ENCODE measurements at places on chromosomes 11 and 22. TPM values are rescaled to one million over a fixed set of nuclear protein-coding genes. Genes with fewer than 3 reads are reported as not detected.

FDXACB1 gene
- polyA plus RNA-seq, result 1.7 TPM

ALX4 gene
- 0.04 TPM for polyA plus RNA-seq

DNA sequence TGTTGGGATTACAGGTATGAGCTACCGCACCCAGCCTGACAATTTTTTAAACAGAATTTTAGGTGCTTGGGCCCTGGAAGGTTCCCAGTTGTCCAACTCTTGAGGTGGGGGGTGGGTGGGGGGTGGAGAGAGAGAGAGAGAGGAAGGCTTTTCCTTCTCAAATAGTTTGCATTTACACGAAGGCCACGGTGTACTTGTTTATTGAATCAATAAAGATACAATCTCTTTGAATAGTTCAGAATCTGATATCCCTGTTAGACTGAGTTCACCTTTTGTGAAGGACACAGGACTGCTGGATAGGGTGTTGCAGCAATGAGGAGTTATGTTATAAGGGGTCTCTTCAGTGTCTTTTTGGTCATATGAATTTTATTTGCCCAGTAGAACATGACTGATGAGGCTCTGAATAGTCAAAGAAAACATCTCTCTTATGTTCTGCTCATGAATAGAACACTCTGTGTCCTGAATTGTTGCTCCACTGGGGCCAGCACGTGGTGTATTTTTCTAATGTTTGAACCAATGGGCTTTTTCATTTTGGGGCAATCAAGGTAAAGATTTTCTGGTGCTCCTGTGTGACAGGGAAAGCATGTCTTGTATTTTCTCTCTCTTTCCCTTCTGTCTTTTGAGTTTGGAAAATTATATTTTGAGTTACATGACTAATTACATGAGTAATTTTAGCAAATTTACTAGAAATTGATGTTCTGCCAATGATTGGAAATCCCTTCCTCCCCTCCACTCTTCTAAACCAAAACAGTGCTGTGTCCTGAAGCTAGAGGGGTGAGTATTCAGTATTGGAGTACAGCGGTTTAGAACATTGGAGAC lies 61.7 kb downstream of the PTPRJ start:
- no peak overlapping the region for H3K4me3 ChIP-seq
- no peak for DNase-seq
- H3K27ac ChIP-seq, result no peak overlapping the region
- peaks cover 2% of the 10 kb centered on the region for H3K36me3 ChIP-seq

GRCh38 chr11:34652191-34652973 lies 31.5 kb downstream of the EHF start:
- DNase-seq, result no peak
- H3K27me3 ChIP-seq, result no peaks in the 10 kb centered on the region
- peaks cover 10% of the 10 kb centered on the region for H3K4me1 ChIP-seq
- H3K4me3 ChIP-seq, result no peak overlapping the region
- peaks cover 7% of the 10 kb centered on the region for H3K36me3 ChIP-seq

- H3K36me3 ChIP-seq, result no peaks in the 10 kb centered on the region
- no peak for DNase-seq
- H3K27ac ChIP-seq, result no peak overlapping the region
- H3K4me1 ChIP-seq, result no peaks in the 10 kb centered on the region
- H3K4me3 ChIP-seq, result no peak overlapping the region
Measured at GRCh38 chr11:80146232-80146631, 705.4 kb upstream of the TENM4 start.

DNA sequence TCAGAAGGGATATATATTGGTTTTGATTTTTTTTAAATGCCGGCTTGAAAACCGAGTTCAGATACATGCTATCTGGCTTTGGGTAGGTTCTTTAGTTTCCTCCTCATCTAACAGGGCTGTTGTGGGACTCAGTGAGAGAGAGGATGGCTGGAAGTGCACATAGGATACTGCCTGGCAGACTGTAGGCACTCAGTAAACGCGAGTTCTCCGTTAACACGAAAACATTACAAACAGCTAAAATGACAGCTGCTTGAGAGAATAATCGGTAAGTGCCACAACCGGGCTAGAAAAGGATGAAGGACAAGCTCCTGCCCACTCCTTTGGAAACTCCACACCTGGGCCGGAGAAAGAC lies 369 bp downstream of the XRRA1 start:
- peak overlapping the region; percentile 90 for H3K27ac ChIP-seq
- peaks cover 14% of the 10 kb centered on the region for H3K4me1 ChIP-seq
- no peaks in the 10 kb centered on the region for H3K36me3 ChIP-seq
- DNase-seq, result no peak

DNA sequence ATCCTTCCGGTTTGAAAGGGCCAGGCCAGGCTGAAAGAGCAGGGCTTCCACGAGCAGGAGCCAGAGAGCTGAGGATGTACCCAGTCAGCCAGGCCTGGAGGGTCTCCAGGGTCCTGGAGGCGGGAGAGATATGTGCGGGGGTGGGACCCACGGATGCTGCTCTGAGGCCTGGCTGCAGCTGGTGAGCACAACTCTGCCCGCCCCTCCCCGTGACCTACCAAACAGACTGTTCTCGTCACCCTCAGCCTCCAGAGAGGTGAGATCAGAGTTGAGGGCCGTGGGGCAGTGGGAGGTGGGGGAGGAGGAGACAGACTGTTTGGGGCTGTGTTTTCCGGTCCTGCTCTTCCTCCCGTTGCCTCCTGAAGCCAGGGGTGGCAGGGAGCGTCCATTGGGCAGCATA lies 42.2 kb downstream of the TRIOBP start:
- DNase-seq, result no peak
- H3K4me3 ChIP-seq, result no peak overlapping the region
- no peaks in the 10 kb centered on the region for H3K36me3 ChIP-seq
- no peaks in the 10 kb centered on the region for H3K4me1 ChIP-seq
- H3K27me3 ChIP-seq, result no peaks in the 10 kb centered on the region

DNA sequence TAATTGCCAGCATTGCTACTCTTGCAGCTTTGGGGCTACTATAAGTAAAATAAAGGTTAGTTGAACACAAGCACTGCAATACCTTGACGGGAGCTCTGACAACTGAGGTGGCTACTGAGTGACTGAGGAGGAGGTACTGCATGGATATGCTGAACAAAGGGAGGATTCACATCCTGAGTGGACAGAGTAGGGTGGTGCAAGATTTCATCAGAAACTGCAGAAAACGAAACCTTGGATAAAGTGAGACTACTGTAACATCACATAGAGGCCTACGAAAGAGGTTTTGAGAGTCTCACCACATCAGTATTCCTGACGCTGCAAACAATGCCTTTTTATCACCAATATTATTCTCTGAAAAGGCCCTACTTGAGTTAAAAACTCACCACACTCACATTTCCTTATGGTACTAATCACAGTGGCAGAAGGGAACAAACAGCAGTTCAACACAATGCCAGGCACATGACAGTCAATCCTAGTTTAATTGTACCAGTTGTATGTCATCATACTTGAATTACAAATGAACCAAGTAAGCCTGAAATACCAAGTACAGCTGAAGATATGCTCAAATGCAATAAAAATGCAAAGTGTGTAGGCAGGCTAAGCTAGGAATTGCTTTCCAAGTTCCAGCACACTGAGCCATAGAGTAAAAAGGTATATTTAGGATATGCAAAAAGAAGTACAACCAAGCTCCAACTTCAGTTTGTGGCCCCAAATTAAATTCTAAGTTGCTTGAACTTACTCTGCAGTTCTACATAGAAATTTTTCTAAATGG lies 4.0 kb upstream of the GPR83 start:
- H3K27me3 ChIP-seq, result peaks cover 22% of the 10 kb centered on the region
- no peaks in the 10 kb centered on the region for H3K4me1 ChIP-seq
- no peak for DNase-seq

DNA sequence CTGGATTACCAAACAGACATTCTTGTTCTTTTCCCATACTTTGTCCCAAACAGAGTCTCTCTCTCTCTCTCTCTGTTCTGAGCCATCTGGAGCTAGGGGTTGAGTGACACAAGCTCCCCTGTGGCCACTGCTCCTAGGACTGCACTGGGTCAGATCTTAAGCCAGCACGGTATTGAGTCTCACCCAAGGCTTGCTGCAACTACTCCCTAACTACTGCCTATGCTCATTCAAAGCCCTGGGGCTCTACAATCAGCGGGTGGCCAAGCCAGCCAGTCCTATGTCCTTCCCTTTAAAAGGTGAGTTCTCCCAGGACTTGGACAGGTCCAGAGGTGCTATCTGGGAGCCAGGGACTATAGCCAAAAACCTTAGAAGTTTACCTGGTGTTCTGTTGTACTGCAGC lies 385.6 kb downstream of the CNTN5 start:
- no peak overlapping the region for H3K4me3 ChIP-seq
- no peak for DNase-seq
- H3K27ac ChIP-seq, result no peak overlapping the region
- no peaks in the 10 kb centered on the region for H3K36me3 ChIP-seq
- H3K4me1 ChIP-seq, result no peaks in the 10 kb centered on the region
- no peaks in the 10 kb centered on the region for H3K27me3 ChIP-seq

Data from small intestine (tissue), 16 donors.